BE2C (cell line): ENCODE measurements at places on chromosomes 3 and 15.
A peak's percentile ranks its signal among the peaks of the same experiment; 100 is the strongest.

DNA sequence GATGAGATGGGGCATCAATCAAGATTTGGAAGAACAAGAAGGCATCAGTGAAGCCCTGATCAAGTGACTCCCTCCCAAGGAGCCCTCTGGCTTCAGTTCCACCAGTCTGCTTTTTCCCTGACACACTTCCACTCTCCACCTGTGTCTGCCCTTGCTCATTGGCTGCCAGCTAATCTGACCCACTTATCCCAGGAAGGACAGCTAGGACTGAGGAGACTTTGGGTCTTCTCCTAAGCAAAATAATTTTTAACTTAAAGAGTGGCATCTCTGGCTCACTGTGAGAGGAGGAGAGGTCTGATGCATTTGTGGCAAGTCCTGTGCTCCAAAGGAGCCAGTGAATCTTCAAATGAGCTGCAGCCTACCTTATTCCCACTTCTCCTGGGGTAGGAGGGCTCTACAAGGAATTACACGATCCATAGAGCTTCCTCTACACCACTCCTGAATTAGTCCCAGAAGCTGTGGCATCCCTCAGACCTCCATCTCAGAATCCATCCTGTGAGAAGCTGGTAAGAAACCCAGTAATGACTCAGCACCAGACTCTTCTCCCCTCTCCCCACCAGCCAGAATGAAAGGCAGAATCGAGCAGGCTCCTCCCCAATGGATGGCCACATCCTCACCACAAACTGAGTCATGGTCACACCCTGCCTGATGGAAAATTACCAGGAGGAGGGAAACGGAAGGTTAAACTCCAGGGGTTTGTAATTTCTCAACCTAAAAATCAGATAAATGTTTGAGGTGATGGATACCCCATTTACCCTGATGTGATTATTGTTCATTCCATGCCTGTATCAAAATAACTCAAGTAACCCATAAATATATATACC lies 6.3 kb upstream of the PKM start:
- DNase-seq: peak; percentile 60

DNA sequence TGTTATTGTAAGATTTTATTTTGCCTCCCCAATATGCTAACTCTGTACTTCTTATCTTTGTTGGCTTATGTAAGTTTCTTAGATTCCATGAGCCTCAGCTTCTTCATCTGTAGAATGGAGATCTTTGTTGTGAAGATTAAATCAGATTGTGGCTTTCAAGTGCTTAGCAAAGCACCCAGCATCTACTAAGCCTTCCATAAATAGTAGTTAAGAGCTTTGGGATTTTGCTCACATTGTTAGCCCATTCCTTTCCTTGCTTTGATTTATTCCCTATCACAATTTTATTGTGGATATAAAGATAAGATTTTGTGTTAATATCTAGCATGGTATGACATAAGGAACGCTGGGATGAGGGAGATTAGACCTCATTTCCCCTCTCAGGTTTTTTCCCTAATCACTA lies 501.4 kb downstream of the PYDC2 start:
- DNase-seq: no peak

- no peak for DNase-seq
These were observed 27.5 kb downstream of the NR1I2 start for GRCh38 chr3:119809249-119810017.

DNA sequence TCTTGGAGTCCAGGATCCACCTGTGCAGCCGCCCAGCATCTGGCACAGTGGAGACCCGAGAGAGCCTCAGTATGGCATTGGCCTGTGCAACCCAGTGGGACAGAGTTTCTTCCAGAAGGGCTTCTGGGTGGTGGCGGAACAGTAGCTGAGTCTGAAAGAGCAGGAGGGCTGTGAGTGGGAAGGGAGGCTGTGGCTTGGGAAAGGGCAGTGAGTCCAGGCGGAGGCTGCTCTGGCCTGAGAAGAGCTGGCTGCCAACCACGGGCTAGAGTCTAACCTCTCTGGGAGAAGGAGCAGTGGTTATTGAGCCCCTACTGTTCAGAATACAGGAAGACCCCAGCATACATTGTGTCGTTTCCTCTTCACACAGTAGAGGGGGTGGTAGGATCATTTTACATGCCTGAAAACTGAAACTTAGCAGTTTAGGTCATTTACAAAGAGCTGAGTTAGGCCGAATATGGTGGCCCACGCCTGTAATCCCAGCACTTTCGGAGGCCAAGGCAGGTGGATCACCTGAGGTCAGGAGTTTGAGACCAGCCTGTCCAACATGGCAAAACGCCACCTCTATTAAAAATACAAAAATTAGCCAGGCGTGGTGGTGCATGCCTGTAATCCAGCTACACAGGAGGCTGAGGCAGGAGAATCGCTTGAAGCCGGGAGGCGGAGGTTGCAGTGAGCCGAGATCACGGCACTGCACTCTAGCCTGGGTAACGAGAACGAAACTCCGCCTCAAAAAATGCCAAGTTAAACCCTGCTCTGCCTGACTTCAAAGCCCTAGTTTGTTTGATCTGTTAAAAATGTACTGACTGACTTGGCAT lies 3.2 kb downstream of the AEN start:
- no peak for DNase-seq

DNA sequence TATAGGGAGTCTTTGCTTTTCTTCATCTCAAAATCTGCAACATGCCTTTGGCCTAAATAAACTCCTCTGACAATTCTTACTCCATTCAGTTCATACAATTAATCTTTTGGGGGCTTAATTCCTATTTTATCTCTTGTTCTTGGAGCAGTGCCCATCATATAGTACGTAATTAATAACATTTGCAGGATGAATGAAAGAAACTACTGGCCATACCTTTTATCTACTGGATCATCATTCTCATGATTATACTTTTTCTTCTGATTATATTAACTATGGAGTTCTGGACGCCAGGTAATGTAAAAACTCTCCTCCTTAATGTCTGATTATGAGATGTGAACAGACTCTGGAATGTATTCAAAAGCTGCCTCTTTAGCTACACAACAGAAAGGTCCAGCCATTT lies 46.5 kb upstream of the SCN5A start:
- no peak for DNase-seq

DNA sequence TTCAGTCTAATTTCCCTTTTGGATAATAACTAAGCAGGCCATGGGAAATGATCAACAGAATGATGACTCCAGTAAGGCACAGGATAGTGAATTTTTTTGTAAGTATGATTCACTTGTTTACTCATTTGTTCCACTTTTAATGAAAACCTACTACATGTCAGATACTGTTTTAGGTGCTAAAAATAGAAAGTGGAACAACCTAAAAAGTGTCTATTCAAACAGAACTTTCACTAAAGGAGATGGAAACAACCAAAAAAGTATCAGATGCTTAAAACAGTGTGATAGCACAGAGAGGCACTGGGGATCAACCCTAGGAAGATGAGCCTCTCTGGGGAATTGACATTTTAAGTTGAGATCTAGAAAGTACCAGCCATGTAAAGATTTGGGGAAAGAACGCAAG lies 11.1 kb downstream of the RYK start:
- no peak for DNase-seq

- no peak for DNase-seq
These were observed 41.6 kb downstream of the MB21D2 start for GRCh38 chr3:192875971-192876565.

- DNase-seq: no peak
These were observed 39.5 kb downstream of the MECOM start for GRCh38 chr3:169623971-169624370.

GRCh38 chr3:59285560-59285959 lies 235.7 kb upstream of the CFAP20DC start:
- DNase-seq: no peak
